Omental fat pad (tissue), 4 donors: ENCODE measurements at places on chromosomes 4 and X.

- no peak for DNase-seq
Observed at GRCh38 chr4:87717276-87718031, 67.4 kb downstream of the DMP1 start.

GRCh38 chrX:10042055-10042454, 74.9 kb downstream of the CLDN34 start:
- DNase-seq: no peak

GRCh38 chr4:19239565-19239964, 1012.1 kb upstream of the SLIT2 start:
- no peak for DNase-seq

DNA sequence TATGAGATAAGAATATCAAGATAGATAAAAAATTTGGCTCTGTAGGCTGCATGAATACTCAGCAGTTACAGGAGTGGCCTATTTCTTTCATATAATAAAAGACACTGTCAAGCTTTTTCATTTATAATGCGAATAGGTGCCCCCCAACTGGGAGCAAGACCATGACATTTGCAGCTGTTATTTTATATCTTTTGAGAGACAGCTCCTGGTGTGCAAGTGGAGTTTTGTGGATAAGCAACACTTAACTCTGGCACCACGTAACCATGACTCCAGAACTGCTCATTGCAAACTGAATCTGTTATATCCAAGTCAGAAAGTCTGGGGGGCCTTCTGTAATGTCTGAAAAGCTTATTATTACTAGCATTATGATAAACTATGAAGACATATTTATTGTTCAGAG, 1372.4 kb downstream of the C4orf33 start:
- DNase-seq: no peak

GRCh38 chr4:52195869-52196268, 144.8 kb downstream of the SPATA18 start:
- no peak for DNase-seq

- DNase-seq: no peak
Observed at GRCh38 chr4:19707876-19708275, 543.8 kb upstream of the SLIT2 start.

- DNase-seq: no peak
Observed at GRCh38 chr4:139208404-139208945, 31.5 kb upstream of the ELF2 start.

- no peak for DNase-seq
Observed at GRCh38 chr4:94491322-94491721, 39.6 kb downstream of the PDLIM5 start.

DNA sequence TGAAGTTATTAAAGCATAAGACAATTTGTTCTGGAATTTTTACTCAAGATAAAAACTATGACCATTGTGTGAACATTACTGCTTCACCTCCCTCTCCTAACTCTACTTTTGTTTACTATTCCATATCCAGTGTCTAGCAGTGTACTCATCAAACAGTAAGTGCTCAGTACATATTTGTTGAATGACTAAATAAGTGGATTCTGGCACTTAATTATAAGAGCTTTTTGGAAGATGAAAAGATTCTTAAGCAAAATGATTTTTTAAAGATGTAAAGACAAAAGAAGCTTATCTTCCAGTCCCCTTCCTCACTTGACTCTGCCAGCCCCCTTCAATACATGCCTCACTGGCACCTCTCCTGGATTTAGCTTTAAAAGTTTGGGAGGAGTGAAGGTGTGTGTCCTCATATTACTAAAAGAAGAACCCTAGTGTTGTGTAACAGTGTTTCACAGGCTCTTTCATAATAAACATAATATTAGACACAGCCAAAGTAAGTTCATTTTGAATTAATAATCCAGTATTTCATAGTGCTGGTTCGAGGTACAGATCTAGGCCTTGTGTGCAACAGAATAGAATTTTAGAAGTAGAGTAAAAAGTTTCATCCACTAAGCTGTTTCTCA, 53.0 kb downstream of the GAB1 start:
- no peak for DNase-seq

DNA sequence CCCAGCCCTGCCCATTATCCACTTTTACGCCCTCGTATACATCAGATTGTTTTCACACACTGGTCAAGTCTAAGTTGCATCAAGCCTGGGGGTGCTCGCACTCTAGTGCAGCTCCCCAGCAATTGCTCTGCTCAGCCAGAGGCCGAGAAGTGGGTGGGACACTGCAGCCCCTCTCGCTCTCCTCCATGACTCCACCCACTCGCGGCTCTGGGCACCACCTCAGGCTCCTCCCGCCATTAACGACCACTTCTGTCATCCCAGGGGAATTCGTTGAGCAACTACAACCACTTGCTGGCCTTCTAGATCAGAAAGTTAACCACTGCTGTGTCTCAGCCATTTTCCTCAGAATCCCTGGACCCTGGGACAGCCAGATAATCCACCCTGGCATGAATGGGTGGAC, 53.6 kb downstream of the ETNPPL start:
- no peak for DNase-seq

DNA sequence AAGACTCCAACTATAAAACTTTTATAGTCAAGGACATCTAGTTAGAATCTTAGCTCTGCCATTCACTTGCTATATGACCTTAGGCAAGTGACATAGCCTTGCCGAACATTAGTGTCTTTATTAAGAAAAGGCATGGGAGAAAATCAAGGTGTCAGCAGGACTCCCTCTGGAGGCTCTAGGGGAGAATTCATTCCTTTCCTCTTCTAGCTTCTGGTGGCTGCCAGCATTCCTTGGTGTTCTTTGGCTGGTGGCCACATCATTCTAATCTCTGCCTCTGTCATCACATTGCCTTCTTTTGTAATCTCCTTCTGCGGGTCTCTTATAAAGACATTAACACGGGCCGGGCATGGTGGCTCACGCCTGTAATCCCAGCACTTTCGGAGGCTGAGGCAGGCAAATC, 99.8 kb downstream of the PPP1R2C start:
- no peak for DNase-seq

GRCh38 chrX:30680618-30681017, 27.4 kb downstream of the GK start:
- DNase-seq: no peak

GRCh38 chrX:71927040-71927439, 16.4 kb downstream of the NHSL2 start:
- DNase-seq: no peak

DNA sequence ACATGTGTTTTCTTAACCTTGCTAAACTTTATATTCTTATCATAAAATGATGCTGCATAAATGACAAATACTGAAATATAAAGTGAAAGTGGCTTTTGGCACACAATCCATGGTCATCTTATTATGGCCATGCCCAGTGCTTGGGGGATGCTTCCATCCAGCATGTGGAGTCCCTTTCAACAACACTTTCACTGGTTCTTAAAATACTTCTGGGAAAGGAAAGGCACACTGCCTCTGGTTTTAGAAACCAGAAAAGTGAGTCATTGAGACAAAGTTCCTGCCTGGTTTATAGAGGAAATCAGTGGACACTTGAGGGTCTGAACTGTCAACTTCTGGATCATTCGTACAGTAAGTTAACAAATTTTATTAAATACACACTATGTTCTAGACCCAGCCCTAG, 248.0 kb upstream of the ADAMTS3 start:
- DNase-seq: no peak

DNA sequence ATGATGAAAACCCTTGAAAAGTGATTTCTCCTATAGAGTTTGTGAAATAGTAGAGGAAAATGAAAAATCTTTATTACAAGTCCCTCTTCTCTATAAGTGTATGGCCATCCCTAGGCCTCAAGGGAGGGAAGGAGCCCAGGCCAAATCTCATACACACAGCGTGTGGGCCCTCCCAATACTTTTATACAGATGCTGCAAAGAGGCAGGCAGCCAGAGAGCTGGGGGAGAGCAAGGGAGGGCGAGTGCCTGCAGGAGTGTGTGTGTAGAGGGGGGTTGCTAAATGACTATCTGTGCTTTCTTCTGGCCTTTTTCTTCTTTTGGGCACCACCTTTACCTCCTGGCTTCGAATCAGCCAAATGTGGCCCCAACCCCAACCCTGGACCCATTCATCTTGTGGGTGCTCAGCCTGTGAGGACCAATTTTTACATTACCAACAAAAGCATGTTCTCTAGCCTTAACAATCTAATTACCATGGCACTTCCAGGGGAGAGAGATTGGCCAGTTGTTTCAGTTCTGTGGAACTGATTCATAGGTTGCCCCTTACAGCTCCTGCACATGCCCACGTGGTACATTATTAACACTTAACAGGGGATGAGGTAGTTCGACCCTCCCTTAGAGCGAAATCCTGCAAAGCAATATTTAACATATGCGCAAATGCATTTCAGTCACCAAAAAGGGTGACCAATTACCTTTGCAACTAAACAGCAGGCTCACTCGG, 2.0 kb downstream of the GPC3 start:
- no peak for DNase-seq

GRCh38 chr4:109764376-109764775, 34.5 kb upstream of the PLA2G12A start:
- DNase-seq: no peak

DNA sequence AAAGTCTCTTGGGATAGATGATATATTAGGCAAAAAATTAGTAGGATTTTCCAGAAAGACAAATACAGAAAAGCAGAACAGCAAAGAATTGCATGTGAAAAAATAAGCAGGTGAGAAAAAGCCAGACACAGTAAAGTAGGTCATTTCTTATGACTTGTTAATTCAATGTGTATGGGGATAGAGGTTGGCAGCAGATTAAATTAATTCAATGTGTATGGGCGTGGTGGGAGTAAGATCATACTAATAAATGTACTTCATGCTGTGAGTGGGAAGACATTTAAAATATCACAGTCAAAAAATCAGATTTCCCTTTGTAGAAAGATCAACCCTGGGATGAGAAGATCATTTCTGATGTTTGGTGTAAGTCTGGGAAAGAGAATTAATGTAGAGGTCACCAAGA, 1146.4 kb upstream of the INTU start:
- DNase-seq: no peak

DNA sequence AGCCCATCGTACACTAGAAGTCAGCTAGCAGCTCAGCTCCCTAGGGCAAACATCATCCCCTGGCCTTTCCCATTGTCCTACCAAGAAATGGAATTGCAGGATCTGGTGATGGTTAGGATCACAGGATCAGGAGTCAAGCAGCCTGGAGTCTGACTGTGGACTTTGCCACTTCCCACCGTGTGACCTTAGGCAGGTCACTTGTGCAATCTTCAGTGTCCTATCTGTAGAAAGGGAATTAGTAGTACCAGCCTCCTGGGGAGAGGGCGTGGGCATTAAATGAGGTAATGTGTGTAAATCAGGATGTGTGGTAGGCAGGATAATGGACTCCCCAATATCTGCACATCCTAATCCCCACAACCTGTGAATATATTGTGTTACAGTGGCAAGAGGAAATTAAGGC, 38.6 kb upstream of the APLN start:
- no peak for DNase-seq

DNA sequence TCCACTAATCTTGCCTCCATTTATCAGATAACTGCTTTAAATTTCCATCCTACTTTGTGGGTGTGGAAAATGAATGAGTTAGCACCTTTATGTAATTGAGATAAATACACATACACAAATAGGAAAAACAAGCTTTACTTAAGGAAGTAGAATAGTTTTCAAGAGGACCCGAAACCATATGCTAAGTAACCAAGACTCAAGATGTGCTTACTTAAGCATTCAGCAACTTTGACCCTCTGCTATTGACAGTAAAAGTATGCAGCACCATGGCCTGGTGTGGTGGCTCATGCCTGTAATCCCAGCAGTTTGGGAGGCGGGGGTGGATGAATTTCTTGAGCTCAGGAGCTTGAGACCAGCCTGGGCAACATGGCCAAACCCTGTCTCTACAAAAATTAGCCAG, 29.9 kb downstream of the RNF175 start:
- DNase-seq: no peak

GRCh38 chr4:110840221-110840654, 217.4 kb upstream of the PITX2 start:
- DNase-seq: no peak

DNA sequence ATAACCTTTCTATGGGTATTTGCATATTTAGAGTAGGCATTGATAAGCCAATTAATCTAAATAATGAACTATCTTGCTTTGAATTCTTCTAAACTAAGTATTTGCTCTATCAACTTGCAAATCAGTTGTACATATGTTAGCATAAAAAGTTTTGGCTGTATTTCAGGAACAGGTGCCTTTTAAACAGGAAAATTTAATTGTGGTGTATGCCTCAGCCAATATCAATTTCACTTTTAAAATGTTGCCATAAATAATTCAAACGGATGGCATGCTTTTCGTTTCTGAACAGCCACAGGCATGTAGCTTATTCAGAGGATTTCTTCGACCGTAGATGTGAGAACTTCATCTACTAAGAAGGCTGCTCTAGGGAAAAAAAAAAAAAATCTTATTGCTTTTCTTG, 99.9 kb downstream of the DCLK2 start:
- DNase-seq: no peak

- no peak for DNase-seq
Observed at GRCh38 chr4:56261027-56261426, 126.3 kb downstream of the AASDH start.

DNA sequence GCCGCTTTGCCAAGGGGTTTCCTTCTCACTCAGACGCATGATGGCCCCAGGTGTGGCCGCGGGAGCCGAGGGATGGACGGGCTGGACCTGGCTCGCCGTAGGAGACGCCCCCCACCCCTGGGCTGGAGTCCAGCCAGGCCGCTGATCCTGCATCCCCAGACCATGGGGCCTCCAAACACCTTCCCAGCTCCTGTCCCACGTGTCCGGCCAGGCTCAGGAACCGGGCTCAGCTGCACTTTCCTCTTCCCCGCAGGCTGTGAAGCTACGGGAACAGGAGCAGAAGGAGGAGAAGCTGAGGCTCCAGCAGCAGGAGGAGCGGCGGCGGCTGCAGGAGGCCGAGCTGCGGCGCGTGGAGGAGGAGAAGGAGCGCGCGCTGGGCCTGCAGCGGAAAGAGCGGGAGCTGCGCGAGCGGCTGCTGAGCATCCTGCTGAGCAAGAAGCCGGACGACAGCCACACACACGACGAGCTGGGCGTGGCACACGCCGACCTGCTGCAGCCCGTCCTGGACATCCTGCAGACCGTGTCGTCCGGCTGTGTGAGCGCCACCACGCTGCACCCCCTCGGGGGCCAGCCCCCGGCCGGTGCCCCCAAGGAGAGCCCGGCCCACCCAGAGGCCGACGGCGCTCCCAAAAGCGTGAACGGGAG, 9.1 kb downstream of the AKAP17A start:
- no peak for DNase-seq

- DNase-seq: no peak
Observed at GRCh38 chrX:136185401-136186022, 38.2 kb downstream of the FHL1 start.

GRCh38 chr4:76007089-76007862, at the start of gene CXCL9:
Gene CXCL9 (minus strand): TSS chr4:76007509. CDS start chr4:76007449, 60 bp downstream.
- DNase-seq: no peak

DNA sequence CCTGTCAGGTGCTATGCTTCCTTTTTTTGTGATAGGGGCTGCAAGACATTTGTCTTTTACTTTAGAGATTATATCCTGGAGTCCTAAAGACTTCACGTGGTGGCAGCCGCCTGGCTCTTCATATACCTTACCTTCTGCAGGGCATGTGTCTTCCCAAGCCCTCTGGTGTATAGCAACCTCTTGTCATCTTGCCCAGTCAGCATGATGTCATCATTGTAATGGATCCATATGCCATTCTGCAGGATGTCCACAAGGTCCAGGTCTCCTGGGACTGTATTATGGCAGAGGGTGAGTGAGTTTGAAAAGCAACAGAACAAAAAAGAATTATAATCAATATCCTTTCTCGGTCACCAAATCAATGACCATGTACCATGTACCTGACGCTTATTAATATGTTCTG, 82.2 kb upstream of the SCOC start:
- no peak for DNase-seq
